ENCODE measurements at places on chromosomes 5 and 9.

- DNase-seq, result no peak
Observed at GRCh38 chr5:64827703-64828102, 59.0 kb downstream of the CWC27 start.

- DNase-seq, result no peak
Observed at GRCh38 chr5:32378966-32379365, 65.6 kb downstream of the ZFR start.

DNA sequence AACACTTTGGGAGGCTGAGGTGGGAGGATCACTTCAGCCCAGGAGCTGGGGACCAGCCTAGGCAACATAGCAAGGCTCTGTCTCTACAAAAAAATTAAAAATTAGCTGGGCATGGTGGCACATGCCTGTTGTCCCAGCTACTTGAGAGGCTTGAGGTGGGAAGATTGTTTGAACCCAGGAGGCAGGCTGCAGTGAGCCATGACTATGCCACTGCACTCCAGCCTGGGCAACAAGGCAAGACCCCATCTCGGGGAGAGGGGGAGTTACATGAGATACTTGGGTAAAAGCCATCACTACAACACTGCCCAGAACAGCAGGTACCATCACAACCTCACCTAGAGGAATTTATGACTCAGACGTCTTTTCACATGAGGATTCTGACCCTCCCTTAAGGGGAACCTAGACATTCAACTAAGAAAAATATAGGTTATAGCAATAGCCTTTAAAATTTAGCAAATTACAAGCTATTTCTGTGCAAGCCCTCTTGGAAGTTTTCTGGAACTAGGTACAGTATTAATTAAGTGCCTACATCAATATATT lies 143.5 kb downstream of the NFIB start:
- no peak for DNase-seq

- DNase-seq, result no peak
Observed at GRCh38 chr9:14205463-14205862, 108.5 kb downstream of the NFIB start.

DNA sequence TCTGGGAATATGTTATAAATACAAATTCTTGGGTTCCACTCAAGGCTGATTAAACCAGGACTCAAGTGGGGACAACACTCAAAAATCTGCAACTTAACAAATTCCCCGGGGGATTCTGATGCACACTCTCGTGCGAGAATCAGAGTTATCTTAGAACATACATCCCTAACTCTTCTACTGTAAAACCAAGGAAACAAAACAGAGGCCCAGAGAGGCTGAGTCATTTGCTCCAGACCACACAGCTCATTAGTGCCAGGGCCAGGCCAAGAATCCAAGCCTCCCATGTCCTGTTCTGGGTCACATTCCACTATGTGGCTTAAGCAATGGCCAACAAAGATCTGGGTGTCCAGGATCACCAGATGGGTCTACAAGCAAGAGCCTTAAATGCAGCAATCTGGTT lies 166.0 kb downstream of the ADAMTS12 start:
- no peak for DNase-seq

- DNase-seq, result no peak
Observed at GRCh38 chr9:16223074-16223871, 647.2 kb downstream of the BNC2 start.

GRCh38 chr5:60972231-60972630 lies 27.2 kb downstream of the NDUFAF2 start:
- no peak for DNase-seq

DNA sequence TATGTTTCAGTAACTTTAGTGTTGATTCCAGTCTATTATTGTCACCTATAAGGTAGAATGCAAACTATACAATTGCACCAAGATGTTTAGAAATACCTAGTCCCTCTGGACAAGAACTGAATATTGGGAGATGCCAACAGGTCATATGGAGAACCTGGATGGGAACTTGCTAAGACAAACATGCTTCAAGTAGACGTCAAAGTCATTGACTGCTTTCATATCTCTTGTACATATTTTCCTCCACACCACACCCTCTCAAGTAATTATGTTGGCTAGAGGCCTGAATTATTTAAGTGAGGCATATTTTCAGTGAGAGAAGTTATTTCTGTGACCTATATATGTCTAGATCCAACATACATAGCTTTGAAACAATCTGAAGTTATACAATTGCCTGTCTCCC lies 453.3 kb downstream of the ELAVL2 start:
- DNase-seq, result no peak

GRCh38 chr9:120538339-120538738 lies 41.6 kb downstream of the CDK5RAP2 start:
- no peak for DNase-seq

GRCh38 chr5:108028883-108029282 lies 353.0 kb downstream of the FBXL17 start:
- no peak for DNase-seq

DNA sequence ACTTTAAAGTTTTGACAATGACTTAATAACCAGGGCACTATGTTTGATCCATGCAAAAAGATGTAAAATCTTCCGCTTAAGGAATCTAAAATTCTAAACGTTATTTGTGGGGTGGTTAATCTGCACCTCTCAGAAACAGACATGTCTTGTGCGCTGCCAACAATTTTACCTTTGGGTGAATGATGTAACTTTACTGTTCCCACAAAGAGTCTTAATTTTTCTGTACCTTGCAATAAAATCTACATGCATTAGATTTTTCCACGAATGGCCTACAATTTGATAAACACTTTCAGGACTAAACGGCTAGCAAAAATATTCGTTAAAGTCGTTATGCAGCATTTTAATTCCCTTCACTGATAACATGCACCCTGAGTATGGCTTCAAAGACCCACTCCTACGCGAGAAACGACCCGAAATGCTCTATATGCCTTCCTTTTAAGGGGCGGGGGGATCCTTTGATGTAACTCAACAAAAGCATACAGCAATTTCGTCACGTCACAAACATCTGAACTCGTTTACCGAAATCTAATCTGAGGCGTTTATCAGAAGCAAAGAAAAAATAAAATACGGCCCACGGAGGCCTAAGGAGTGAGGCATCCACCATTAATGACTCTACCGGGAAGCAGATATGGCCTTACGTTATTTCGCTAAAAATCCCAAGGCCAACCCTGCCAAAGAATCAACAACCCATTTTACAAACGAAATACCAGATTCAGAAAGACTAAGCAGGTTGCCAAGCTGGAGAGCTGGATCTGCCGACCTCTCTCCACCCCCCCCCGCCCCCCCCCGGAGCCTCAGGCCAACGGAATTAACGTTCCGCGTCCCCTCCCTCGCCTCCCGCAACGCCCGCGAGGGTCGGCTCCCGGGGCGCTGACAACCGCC lies 621 bp downstream of the AK6 start:
- DNase-seq, result no peak

- DNase-seq, result no peak
Observed at GRCh38 chr5:72170101-72170500, 62.8 kb downstream of the MAP1B start.

DNA sequence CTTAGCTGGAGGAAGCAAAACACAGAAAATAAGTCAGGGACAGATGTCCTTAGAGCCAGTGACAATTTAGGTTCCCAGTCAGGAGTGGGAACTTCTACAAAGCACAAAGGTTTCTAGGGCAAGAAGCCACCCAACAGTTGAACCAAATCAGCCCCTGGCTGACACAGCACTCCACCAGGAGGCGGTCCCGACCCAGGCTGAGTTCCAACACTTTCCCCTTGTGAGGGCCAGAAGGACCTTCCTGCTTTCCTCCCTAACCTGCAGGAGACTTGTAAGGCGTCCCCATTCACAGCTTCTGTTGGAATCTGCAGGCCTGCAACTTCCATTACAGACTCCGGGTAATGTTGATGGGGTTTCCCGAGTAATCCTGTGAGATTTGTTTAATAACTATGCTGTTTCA lies 416.4 kb upstream of the IRX1 start:
- DNase-seq, result no peak

GRCh38 chr5:31661257-31661656 lies 22.3 kb downstream of the PDZD2 start:
- DNase-seq, result no peak

GRCh38 chr5:74341221-74341620 lies 299.3 kb downstream of the ENC1 start:
- no peak for DNase-seq

DNA sequence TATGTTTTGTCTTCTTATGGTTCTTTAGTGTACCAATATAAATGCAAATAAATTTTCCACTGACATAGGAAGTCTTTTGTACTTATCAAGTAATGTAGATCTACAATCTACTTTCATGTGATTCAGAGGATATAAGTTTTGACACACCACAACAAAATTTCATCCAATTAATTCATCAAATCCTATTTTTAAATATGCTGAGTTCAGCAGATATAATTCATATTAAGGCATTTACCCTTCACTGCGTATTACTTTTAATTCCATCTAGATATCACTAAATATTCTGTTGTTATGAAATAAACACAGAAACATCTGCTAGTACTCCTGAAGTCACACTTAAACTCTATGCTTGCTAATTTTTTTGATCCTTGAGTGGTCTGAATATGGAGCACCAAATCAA lies 19.8 kb upstream of the ZNF354A start:
- DNase-seq, result no peak

GRCh38 chr9:13728131-13728530 lies 448.6 kb upstream of the MPDZ start:
- DNase-seq, result no peak

- DNase-seq, result no peak
Observed at GRCh38 chr9:131873891-131874440, 134.1 kb upstream of the RAPGEF1 start.

GRCh38 chr5:168216989-168217388 lies 74.5 kb upstream of the WWC1 start:
- no peak for DNase-seq

- DNase-seq, result no peak
Observed at GRCh38 chr5:2143646-2144353, 261.1 kb upstream of the IRX4 start.

- DNase-seq, result no peak
Observed at GRCh38 chr9:8362250-8362649, 562.7 kb upstream of the DMAC1 start.

DNA sequence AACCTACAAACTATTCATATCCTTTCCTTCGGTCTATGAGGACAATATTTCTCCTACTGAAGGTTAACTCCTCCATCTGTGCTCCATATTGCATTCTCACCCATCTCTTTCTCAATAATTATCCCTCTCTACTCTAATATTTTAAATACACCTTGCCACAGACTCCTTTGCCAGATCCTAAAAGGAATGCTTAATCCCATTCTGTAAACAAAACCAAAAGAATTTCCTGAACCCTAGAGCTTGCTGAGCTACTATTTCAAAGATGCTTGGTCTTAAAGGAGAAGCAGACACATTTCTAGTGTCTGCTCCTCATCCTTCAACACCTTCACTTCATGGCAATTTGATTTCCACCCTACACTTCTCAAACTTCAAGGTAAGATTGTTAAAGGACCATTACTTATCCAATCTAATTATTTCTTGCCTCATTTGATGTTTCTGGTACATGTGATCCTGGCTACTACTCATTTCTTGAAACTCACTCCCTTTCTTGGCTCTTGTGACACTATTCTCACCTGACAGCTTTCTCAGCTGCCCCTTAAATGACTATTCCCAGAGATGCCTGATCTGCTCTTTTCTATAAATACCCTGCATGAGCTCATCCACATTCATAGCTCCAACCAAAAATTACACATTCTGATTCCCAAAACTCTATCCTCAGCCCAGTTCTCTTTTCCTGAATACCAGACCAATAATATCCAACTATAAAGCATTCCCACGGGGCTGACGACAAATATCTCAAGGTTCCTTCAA lies 20.2 kb downstream of the HOMER1 start:
- DNase-seq, result no peak

DNA sequence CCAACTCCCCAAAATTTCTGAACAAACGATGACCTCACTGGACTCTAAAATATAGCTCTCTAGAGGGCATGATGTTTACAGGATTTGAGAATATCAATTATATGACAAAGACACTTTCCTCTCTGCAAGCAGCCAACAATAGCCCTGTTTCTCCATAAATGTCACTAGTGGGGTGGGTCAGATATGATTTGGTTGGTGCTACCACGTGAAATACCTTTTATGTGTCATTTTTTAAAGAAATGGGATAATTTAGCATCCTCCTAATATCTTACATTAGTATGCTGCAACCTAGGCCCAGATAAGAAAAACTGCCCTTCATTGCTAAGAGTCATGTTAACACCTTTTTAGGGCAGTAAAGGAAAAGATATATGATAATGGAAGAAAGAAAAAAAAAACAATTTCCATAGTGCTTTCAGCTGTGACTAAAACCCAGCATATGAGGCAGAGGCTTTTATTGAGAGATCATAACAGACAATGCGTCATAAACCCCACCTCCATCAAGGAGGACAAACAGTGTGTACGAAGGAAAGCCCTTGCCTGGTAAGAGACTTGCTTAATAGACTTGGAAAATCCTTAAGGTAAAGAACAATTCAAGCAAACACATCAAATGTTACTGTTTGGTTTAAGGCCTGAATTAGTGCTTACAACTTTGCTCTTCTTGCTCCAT lies 372.4 kb upstream of the PAPPA start:
- DNase-seq, result no peak
